ENCODE measurements at places on chromosomes 7 and 10.

DNA sequence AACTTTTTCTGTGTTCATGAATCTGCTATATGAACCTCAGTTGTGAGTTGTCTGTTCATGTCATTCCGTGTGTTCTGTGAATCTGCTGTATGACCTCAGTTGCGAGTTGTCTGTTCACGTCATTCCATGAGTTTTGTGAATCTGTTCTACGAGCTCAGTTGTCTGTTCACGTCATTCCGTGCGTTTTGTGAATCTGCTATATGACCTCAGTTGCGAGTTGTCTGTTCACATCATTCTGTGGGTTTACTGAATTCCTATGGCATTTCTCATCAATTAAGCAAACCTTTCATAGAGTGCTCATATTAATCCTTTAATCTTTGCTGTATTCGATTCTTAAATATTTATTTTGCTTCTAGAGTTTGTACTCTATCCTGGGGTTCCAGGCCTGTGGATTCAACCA, 150.6 kb downstream of the DIP2C start:
- no peak for DNase-seq

- no peak for DNase-seq
These were observed 27.4 kb upstream of the LARP4B start for GRCh38 chr10:958856-959255.

GRCh38 chr10:11197266-11197712, 179.6 kb downstream of the CELF2 start:
- no peak for DNase-seq

DNA sequence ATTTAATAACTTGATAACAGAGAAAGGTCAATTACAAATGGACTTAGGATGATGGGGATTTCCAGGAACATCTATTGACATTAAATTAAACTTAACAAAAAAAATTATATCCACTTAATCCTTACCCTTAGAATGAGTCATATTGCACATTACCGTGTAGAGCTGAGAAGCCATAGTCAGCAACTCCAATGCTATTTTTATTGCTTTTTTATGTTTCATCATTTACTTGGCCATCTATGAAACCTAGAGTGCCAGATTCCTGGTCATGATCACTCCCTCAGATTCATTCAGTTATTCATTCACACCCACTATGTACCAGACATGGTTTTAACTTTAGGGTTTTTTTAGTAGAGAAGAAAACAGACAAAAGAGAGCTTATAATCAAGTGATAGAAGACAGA, 1180.4 kb downstream of the CNTNAP2 start:
- DNase-seq = no peak

- DNase-seq = no peak
These were observed 230.8 kb downstream of the FOXP2 start for GRCh38 chr7:114645451-114645850.

GRCh38 chr7:94301024-94301586, 93.6 kb upstream of the COL1A2 start:
- no peak for DNase-seq

- no peak for DNase-seq
These were observed 25.4 kb downstream of the STAM start for GRCh38 chr10:17669185-17669872.

DNA sequence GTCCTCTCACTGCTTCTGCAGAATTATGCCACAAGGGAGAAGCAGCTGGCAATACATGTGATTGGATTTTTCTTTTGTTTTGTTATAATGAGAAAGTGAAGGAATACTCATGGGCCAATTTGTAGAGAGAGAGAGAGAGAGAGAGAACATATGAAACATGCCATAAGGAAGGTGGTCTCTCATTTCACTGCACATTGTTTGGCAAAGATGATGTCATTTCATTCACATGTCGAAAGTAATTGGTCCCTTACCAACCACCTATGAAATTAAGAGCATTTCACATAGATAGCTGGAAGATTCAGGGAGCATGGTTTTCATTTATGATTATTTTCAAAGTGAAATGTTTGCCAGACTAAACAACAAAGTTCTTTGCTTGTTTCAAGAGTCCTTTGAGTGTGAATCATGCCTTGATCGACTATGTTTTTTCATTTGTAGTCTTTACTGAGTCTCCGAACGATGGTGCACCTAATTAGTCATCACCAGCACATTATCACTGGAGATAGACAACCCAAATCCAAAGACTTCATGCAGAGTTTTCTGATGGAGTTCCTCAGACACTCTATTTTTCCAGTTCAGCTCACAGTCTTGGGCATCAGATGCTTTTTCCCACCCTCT, 130.1 kb upstream of the ZEB1 start:
- no peak for DNase-seq

- no peak for DNase-seq
These were observed 265.2 kb downstream of the PHTF2 start for GRCh38 chr7:78063758-78064157.

- no peak for DNase-seq
These were observed 77.4 kb downstream of the ALOX5 start for GRCh38 chr10:45451407-45451806.

GRCh38 chr10:50993771-50994251, 80.5 kb upstream of the PRKG1 start:
- no peak for DNase-seq

DNA sequence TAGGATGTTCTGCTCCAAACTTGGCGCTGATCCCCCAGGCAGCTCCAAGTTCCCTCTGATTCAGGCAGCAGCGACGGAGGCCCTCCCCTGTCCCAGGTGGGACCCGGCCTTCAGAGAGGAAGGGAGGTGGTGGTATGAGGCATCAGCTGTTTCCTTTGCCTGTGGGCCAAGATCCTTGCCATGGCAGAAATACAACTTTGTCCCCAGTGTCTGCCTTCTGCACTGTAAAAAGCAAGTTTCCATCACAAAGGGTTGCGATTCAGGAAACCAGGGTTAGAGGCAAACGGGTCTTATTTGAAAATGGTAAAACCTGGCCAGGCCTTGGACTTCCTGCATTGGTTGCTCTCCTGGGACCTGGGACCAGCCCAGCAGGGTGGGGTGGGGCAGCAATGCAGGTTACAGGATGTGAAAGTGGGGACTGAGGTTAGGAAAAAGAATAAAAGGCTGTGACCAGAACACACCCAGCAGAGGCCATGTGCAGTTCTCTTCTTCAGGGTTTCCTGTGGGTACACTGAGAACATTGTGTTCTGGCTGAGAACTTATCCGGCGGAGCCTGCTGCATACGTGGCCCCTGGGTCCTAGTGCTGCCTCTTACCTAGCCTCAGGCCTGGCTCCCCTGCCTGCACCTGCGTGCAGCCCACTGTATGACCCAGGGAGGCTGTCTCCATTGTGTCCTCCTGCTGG, 25.1 kb upstream of the DDIT4 start:
- DNase-seq = peak; percentile 87

DNA sequence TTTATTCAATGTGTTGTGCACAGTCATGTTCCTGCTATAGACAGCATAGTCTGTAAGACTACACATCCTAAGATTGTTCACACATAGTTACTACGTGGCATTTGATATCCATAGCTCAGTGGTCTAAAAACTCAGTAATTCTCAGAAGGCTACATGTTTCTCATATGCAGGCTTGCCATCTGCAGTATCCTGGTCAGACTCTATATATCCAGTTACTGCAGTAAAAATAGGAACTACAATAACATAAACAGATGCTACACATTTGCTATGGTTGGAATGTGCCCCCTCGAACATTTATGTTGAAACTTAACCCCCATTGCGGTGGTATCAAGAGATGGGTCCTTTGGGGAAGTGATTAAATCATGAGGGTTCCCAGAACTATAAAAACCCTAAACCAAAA, 1377.8 kb upstream of the LRRTM3 start:
- DNase-seq = no peak

GRCh38 chr10:112475575-112476218, 28.7 kb downstream of the VTI1A start:
- no peak for DNase-seq

All from NK-92 treated with Interleukin-12 subunit alpha and Interleukin-12 subunit beta, amount 100 ng/mL, for 24 hours (cell line).